Stimulated activated CD4-positive, alpha-beta T cell treated with anti-CD3 and anti-CD28 coated beads, Interleukin-4, amount 100 ng/mL, for 24 hours (primary cell): ENCODE measurements at places on chromosomes 5 and 9.

DNA sequence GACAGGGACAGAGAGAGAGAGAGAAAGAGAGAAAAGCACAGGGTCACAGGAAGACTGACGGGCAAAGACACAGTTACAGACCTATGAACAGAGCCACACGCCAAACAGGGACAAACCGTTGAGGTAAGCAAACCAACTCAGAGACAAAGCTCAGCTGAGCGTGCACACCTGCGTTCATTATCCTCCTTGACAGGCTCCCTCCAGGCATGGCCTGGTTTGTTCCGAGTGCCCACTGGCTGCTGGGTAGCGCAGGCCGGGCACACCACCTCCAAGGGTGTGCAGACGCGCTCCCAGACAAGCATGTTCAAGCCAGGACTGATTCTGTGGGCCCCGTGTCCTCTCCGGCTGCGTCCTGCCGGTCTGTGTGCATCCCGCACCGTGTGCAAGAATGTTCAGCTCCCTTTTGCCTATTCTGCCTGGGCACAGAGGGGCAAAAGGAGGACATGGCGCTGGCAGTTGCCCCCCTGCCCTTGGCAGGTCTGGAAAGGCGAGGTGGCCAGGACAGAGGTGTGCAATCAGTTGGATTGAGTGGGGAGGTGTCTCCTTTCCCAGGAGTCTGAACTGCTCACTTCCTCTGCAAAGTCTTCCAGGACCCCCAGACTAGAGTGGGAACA lies 467 bp upstream of the SMIM32 start:
- DNase-seq: no peak

- DNase-seq: no peak
Measured at GRCh38 chr5:31819926-31820516, 181.1 kb downstream of the PDZD2 start.

DNA sequence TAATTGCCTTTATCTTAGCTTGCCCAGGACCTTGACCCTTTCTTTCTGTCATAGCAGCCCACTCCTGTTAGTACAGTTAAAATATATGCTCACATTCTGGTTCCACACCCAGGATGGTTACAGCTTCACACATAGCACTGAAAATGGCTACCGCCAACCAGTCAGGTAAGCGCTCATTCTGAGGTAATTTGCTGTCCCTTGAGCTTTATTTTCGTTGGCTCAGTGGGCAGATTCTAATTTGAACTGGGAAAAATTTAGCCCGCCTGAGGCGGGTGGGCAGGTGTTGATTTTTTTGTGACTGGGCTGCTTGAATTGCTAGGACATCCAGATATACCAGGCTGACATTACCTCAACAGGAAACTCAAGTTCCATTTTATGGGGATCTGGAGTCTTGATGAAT lies 137.5 kb downstream of the KCTD16 start:
- DNase-seq: no peak

- no peak for DNase-seq
Measured at GRCh38 chr5:1089621-1090040, 22.2 kb downstream of the SLC12A7 start.

GRCh38 chr9:79000230-79001002 lies 571.3 kb upstream of the TLE4 start:
- no peak for DNase-seq

GRCh38 chr5:95262933-95263660 lies 21.8 kb downstream of the MCTP1 start:
- DNase-seq: no peak

GRCh38 chr5:102223542-102224477 lies 72.3 kb downstream of the SLCO4C1 start:
- no peak for DNase-seq

DNA sequence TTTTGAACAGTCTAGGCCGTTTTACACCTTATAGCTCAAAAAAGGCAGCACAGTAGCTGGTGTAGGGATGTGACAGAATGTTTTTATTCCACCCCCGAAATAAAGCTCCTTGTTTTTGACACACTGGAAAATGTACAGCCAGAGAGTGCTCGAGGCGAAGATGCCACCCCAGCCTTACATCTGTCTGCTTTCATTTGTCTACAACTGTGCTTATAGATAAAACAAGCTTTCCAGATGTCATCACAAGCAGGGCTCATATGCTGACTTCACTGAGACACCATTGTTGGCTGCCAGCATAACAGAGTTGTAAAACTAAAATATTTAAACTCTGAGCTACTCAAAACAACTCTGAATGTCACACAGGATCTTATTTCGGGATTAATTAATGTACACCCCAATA lies 386.3 kb downstream of the BNC2 start:
- no peak for DNase-seq

DNA sequence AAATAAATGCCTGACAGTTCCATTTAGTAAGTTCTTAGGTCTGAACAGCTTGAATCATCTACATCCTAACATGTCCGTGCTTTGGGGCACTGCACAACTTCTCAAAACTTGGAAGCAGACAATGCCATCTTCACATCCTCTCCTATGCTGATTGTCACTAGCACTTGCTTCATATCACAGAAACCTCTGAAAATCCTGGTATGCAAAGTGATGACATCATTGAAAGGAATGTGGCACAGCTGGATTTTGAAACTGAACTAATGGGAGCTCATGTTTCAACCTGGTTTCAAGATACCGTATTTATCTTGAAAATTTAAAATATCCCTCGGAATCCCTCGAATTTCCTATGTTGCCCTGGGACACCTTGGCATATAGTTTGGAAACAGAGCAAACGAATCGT lies 490.2 kb upstream of the DAP start:
- no peak for DNase-seq

DNA sequence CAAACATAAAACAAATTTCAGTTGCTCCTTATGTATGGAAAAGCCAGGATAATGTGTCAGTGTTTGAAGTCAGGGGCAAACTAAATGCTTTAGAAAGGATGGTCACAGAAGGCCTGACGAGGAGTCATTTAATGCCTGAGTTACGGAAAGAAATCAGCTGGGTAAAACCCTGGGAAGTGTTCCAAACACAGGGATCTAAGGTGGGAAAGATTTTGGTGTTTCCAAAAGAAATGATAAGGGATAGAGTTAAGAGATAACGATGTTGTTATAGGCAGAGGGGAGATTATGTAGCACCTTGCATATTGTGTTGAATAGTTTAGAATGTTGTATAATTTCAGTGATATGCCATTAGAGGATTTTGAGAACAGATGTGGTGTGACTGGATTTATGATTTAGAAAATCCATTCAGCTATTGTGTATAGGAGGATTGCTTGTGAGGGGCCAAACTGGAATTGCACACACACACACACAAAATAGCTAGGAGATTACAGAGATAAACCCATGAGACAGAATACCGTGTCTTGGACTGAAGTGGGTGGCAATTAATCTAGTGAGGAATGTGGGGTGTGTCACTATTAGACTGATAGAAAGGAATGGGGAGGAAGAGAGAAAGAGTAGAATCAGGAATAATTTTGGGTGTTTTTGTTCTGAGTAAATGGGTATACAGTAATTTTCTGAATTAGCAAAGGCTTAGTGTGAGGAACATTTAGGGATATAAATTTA lies 274.2 kb upstream of the DAB2 start:
- DNase-seq: no peak

GRCh38 chr5:15835514-15835913 lies 335.5 kb downstream of the FBXL7 start:
- DNase-seq: no peak

GRCh38 chr9:10168241-10168640 lies 444.6 kb downstream of the PTPRD start:
- DNase-seq: no peak

GRCh38 chr9:136437430-136437829 lies 2.2 kb downstream of the INPP5E start:
- DNase-seq: no peak

DNA sequence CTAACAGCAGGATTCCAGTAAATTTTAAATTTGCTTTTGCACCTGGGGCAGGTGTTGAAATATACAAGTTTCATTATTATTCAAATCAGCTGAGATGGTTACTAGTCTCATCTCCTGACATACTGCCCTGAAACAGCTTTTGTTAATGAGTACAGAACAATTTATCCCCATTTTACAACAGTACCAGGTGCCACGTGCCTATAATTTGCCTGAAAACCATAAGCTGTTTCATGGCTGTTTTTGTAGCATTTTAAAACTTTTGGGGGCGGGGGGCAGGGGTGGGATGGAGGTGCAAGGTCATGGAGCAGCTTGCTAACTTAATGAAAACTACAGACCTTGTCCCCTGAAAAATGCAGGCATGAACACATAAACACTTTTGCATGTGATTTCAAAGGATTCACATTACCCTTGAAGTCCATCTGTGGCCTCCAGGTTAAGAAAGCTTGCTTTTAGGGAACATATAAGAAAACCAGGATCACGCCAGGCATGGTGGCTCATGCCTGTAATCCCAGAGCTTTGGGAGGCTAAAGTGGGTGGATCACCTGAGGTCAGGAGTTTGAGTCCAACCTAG lies 42.1 kb downstream of the TIMD4 start:
- no peak for DNase-seq

GRCh38 chr5:35920890-35921289 lies 17.5 kb downstream of the CAPSL start:
- DNase-seq: no peak

DNA sequence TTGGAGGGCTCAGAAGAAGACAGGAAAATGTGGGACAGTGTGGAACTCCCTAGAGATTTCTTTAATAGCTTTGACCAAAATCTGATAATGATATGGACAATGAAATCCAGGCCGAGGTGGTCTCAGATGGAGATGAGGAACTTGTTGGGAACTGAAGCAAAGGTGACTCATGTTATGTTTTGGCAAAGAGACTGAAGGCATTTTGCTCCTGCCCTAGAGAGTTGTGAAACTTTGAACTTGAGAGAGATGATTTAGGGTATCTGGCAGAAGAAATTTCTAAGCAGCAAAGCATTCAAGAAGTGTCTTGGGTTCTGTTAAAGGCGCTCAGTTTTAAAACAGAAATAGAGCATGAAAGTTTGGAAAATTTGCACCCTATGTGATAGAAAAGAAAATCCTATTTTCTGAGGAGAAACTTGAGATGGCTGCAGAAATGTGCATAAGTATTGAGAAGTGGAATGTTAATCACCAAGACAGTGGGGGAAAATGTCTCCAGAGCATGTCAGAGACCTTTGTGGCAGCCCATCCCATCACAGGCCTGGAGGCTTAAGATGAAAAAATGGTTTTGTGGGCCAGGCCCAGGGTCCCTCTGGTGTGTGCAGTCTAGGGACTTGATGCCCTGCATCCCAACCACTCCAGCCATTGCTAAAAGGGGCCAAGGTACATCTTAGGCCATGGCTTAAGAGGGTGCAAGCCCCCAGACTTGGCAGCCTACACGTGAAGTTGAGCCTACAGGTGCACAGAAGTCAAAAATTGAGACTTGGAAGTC lies 463.7 kb upstream of the TLE4 start:
- DNase-seq: no peak

GRCh38 chr5:108634617-108635288 lies 112.9 kb upstream of the FER start:
- no peak for DNase-seq

GRCh38 chr5:139906661-139907060 lies 111.1 kb downstream of the PSD2 start:
- DNase-seq: no peak

DNA sequence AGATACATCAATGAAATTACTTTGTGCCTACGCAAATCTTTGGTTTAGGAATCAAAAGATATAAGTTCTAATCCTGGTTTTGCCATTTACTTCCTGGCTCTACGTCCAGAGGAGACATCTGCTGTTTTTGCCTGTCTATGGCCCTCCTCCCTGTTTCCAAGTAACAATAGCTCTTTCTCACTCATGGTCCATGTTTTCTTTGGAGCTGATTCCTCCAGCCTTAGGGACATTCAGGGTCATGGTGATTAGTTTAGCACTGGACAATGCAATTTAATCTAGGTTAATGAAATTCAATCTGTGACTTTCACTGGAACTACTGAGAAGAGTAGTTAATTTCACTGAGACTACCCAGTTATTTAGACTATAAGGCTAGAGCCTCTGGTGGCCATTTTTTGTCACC lies 170.6 kb downstream of the SEMA6A start:
- no peak for DNase-seq

DNA sequence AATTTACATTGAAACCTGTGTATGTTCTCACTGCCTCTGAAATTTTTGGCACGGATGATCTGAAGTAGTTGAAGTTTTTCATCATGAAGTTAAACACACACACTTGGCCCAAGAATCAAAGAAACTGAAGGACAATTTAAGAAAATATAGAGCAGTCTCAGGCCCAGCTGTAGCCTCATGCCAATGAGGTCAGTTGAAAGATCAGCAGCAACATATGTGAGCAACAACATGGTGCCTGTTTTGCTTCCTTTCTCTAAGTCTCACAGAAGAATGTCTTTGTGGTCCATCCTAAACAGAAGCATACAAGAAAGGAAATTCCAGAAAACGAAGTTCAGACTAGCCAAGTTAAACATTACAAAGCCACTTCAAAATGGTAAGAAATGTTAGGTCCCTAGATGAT lies 1737.2 kb downstream of the MAT2B start:
- DNase-seq: no peak

GRCh38 chr5:180602481-180603075 lies 11.3 kb upstream of the SCGB3A1 start:
- DNase-seq: no peak

DNA sequence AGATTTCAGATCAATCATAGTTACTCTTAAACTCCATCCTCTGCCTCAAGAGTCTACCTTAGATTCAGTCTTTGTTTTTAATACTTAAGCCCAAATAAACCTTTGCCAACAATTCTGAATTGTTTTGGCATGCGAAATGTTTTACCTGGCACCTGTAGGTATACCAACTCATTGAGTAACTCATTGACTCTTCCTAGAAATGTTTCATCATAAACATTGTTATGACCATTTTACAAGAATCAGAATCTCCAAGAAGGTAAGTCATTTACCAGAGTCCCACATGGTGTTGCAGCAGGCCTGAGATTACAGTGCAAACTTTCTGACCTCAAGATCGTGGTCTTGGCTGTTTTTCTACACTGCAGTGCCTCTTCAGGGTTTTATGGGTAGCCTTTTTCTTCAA lies 750.4 kb downstream of the BRINP1 start:
- DNase-seq: no peak

DNA sequence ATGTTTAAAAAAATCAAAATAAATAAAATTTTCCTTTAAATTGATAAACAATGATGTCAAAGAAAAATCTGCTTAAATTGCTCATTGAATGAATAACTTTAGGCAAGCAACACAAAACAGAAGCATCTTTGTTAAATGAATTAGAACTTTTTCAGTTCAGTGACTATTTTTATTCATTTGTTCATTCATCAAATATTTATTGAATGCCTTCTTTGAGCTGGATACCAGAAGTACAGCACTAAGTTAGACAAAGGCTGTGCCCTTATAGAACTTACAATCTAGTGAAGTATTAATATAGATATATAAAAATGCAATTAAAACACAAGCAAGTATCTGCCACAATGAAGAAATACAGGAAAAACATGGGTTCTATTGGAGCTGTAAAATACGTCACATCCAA lies 10.8 kb downstream of the FNIP1 start:
- no peak for DNase-seq

DNA sequence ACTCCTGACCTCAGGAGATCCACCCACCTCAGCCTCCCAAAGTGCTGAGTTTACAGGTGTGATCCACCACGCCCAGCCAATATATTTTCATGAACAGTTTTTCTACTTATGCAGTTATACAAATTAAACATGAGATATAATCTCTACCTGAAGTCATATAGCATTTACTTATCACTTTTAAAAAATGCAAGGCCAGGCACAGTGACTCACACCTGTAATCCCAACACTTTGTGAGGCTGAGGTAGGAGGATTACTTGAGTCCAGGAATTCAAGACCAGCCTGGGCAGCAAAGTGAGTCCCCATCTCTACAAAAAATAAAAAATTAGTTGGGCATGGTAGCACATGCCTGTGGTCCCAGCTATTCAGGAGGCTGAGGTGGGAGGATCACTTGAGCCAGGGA lies 164.7 kb upstream of the LHFPL2 start:
- DNase-seq: no peak

- no peak for DNase-seq
Measured at GRCh38 chr9:8802242-8802641, 1002.7 kb upstream of the DMAC1 start.
